ENCODE measurements at places on chromosomes 11 and 22. TPM values are rescaled to one million over a fixed set of nuclear protein-coding genes. Genes with fewer than 3 reads are reported as not detected.
A peak's percentile ranks its signal among the peaks of the same experiment; 100 is the strongest.

DNA sequence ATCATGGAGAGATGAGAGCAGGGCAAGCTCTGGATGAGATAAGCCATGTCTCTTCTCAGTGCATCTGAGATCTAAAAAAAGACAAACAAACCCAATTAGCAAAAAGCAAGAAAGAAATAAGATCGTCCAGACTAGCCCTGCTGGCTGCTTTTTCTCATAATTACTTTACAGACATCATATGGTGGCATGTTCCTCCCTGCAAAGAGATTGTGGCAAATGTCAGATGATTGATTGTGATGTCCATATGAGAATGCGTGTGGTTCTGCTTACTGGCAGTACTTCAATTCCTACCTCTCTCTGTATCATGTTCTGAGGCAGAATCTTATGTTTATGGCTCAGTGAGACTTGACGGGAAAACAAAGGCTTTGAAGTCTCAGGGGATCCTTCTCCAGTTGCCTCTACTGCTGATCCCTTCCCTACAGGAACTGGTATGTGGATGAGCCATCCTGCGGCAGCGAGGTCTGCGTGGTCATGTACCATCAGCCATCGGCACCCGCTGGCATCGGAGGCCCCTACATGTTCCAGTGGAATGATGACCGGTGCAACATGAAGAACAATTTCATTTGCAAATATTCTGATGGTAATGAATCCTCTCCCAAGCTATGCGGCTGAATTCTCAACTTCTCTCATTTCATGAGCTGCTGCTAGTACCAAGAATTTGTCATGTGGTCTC lies 8.8 kb downstream of the LAYN start:
- DNase-seq, result no peak

DNA sequence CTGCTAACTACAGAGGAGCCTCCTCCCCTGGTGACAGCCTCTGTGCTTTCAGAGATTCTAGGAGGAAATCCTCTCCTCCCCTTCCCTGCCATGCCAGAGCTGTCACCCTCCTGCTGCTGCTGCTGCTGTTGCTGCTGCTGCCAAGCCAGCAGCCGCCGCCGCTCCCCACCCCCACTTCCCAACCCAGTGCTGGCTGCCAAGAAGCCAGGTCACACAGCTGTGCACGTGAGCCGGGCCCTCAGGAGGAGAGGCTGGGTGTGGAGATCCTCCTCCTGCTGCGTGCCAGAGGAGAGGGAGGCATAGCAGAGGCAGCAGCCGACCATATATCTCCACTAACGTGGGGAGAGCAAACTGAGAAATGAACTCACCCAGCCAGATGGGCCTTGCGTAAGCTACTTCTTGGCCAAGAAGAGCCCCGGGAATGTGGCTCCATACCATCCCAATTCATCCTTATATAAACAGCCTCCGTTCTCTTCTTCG lies 12.4 kb downstream of the CRY2 start:
- no peak for DNase-seq

DNA sequence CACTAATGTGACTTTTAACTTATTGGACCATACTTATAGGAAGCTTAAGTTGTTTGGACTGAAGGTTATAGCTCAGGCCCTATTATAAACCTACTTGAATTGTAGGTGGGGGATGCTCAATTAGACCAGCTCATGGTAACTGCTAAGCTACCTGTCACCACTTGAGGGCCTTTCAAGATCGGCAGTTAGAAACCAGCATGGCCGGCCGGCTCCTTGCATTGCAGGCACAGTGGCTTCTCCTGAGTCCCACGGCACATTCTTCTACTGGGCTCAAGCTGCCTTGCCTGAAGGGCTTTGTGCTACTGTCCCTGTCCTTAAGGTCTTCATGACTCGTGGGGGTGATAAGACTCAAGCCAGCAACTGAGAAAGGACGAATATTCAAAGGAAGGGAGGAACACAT lies 70.8 kb downstream of the TBC1D22A start:
- DNase-seq, result peak; percentile 78

CDC42BPG gene
- total RNA-seq, result 1.1 TPM

CFAP300 gene
- total RNA-seq, result not detected

DEUP1 gene
- total RNA-seq, result not detected

Measured in SK-MEL-5 (cell line).